ENCODE measurements at places on chromosomes 11 and 22.

- DNase-seq: no peak
Observed at GRCh38 chr22:46346680-46347405, 11.3 kb downstream of the TRMU start.

- no peak for DNase-seq
Observed at GRCh38 chr11:126698576-126698975, 302.0 kb downstream of the KIRREL3 start.

DNA sequence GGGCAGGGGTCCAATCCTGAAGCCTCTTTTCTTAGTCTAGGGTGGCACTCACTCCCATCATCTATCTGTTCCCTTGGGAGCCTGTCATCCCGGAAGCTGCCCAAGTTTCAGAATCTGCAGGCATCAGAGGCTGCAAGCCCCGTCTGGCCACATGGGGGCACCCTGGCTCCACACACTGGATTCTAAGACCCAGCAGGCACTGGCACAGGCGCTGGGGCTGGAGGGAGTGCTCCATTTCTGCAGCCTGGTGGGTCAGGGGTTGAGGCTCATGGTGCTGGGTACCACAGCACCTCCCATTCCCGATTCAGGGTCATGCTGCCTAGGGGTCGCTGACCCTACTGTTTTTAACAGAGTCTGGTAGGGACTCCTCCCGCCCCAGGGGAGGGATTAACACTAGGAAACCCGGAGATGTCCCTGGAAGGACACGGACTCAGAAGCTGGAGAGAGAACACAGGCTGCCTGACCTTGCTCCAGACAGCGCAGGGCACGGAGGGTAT lies 243.9 kb upstream of the SYN3 start:
- DNase-seq: peak; percentile 48

GRCh38 chr22:25334162-25334490 lies 114.7 kb downstream of the CRYBB2 start:
- peak; percentile 45 for DNase-seq

GRCh38 chr22:44783091-44783490 lies 30.7 kb downstream of the ARHGAP8 start:
- DNase-seq: no peak

GRCh38 chr11:60344146-60344545 lies 17.1 kb downstream of the MS4A6E start:
- no peak for DNase-seq

DNA sequence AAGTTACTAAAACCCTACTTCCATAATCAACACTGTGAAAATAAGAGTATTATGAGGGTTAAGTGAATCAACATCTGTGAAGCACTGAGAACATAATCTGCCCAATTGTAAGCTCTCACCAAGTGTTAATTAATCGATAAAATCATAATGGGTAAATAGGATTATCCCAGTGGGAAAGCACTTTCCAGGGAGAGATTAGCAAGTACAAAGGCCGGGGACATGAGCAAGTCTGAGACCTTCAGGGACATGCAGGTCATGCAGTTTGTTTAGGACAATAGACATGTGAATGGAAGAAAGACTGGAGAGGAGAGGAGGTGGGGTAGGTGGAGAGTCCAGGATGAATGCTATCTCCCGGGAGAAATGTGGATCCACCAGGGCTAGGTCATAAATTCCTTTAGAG lies 57.8 kb upstream of the FIBIN start:
- no peak for DNase-seq

DNA sequence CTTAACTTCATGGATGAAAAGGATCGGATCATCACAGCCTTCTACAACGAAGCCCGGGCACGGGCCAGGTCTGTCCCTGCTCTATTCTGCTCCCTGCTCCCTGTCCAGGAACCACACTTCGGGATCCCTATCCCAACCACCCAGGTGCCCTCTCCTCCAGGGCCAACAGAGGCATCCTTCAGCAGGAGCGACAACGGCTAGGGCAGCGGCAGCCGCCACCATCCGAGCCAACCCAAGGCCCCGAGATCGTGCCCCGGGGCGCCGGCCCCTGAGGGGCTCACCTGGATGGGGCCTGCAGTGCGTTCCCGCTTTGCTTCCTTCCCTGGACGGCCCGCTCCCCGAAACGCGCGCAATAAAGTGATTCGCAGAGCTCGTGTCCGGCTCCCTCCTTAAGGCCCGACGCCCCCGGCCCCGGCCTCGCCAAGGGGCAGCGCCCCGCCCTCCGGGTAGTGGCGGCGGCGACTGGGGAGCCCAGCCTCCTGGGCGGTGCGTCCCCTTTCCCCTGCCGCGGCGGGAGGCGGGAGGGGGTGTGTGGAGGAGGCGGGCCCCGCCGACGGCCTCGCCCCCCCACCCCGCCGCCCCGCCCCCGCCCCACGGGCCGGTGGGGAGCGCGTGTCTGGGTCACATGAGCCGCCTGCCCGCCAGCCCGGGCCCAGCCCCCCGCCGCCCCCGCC lies at the start of gene VEGFB:
TSS of gene VEGFB (plus strand) at position 672 of the 674 bp plus-strand sequence. CDS start 250 bp downstream, outside the sequence.
- peak; percentile 72 for DNase-seq

- no peak for DNase-seq
Observed at GRCh38 chr11:130796828-130797227, 119.5 kb downstream of the SNX19 start.

- no peak for DNase-seq
Observed at GRCh38 chr22:17880020-17880419, 105.8 kb upstream of the BID start.

- no peak for DNase-seq
Observed at GRCh38 chr11:70137383-70137782, 59.3 kb downstream of the ANO1 start.

- DNase-seq: no peak
Observed at GRCh38 chr11:109076870-109077269, 345.1 kb upstream of the C11orf87 start.

- DNase-seq: no peak
Observed at GRCh38 chr11:78039919-78040671, 17.0 kb upstream of the KCTD14 start.

DNA sequence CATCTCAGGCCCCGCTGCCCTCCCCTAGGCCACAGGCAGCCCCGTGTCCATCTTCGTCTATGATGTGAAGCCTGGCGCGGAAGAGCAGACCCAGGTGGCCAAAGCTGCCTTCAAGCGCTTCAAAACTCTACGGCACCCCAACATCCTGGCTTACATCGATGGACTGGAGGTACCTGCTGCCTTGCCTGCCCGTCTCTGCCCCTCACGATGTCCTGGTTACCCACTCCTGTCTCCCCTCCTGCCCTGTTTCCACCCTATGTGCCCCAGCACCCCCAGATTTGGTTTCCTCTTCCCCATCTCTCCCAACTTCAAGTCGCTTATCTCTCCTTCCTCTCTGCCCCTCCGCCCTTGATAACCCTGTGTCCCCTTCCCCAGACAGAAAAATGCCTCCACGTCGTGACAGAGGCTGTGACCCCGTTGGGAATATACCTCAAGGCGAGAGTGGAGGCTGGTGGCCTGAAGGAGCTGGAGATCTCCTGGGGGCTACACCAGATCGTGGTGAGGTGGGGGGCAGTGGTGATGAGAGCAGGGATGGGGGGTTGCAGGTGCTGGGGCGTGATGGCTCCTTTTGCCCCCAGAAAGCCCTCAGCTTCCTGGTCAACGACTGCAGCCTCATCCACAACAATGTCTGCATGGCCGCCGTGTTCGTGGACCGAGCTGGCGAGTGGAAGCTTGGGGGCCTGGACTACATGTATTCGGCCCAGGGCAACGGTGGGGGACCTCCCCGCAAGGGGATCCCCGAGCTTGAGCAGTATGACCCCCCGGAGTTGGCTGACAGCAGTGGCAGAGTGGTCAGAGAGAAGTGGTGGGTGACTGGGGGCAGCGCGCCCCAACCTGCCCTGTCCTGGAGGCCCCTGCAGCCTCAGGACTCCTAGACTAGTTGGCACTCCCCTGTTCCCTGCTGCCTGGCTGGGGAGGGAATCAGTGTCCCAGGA lies 930 bp downstream of the SCYL1 start:
- DNase-seq: no peak

DNA sequence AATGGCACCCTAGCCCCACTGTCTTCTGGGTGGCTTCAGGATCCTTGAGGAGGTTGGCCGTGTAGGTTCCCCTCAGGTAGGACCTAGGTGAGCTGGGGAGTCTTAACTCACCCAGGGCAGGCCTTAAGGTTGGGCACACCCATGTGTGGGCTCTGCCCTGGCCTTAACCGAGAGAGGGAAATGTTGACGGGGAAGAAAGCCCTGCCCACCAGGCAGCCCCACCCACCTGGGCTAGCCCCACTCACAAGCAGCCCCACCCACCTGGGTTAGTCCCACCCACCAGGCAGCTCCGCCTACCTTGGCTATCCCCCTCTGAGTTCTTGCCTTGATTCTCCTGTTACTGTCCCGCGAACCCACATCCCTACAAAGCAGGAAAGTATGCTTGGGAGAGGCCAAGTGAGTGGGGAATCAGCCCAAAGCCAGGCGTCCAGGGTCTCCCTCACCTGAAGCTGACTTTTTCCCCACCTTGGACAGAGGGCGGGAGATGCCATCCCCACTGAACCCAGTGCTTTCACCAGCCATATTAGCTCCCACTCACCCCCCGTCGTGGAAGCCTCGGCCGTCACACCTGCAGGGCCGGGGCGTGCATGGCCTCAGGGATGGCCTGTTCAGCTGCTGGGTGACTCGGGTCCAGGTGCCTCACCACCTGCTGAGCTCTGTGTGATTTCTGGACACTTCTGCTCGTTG lies at the start of gene MYEOV:
TSS of gene MYEOV (plus strand) at position 337 of the 687 bp plus-strand sequence. CDS start 1,200 bp downstream, outside the sequence.
- no peak for DNase-seq

DNA sequence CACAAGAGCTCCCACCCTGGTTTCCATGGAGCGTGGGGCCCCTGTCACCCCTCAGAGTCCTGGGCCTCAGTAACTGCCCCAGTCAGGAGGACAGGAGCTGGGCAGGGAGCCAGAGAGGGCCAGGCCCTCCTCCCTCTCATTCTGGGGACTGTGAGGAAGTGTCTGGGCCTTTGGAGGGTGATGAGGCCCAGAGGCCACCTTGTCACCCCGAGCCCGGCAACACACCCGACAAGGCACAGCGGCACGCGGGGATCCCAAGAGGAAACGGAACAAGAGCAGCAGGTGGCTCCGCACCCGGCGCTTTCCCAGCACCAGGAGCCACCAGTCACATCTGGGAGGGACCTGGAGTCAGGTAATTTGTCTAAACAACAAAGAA lies 72.1 kb downstream of the CELSR1 start:
- DNase-seq: no peak

DNA sequence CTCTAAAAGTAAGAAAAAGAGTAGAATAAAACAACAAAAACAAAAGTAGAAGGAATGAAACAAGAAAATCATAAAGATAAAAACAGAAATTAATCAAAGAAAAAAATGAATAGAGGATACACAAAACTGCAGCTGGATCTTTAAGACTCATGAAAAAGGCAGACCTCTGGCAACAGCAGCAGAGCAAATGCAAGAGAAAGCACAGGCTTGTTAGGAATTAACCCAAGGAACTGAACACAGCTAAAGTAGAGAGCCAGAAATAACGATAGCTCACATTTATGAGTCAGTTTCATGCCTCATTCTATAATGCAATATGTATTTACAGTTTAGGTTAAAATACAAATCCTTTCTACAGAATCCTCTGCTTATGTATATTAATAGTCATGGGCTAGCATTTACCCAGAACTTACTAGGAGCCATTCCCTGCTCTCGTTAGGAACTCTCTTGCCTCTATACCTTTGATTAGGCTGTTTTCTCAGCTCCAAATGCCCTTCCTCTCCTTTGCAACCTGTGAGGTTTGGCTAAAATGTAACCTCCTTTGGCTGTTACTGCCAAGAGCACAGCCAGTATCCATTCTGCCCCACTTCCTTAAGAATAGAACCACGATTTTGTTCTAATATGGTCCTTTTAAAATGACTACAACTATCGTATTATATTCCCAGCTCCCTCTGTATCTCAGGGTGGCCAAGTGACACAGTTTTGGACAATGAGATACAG lies 38.3 kb upstream of the NFAM1 start:
- no peak for DNase-seq

- no peak for DNase-seq
Observed at GRCh38 chr11:70845591-70846041, 406.8 kb downstream of the SHANK2 start.

- no peak for DNase-seq
Observed at GRCh38 chr11:19577976-19578619, 134.5 kb upstream of the NAV2 start.

GRCh38 chr22:37661160-37661924 lies 2.8 kb downstream of the PDXP start:
- no peak for DNase-seq

DNA sequence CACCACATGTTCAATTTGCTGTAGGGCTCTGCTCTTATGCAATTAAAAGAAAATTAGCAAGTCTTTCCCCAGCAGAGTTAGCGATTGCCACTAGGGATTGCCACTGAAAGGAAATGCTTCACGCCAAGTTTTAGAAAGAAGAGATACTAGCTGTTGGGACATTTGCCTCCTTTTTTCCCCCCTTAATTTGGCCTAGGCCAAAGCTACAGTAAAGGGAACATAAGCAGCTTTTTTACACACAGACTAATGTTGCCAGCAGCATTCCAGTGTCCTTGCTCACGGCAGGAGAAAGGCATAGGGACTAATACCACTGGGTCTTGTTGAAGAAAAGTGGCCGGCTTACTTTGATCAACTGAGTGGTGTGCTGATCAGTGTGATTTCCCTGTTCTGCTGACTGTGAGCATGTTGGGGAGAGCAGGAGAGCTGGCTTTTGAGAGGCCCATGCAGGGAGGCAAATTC lies 71.2 kb downstream of the PHF21A start:
- DNase-seq: no peak

- no peak for DNase-seq
Observed at GRCh38 chr11:33515347-33515746, 185.3 kb downstream of the C11orf91 start.

DNA sequence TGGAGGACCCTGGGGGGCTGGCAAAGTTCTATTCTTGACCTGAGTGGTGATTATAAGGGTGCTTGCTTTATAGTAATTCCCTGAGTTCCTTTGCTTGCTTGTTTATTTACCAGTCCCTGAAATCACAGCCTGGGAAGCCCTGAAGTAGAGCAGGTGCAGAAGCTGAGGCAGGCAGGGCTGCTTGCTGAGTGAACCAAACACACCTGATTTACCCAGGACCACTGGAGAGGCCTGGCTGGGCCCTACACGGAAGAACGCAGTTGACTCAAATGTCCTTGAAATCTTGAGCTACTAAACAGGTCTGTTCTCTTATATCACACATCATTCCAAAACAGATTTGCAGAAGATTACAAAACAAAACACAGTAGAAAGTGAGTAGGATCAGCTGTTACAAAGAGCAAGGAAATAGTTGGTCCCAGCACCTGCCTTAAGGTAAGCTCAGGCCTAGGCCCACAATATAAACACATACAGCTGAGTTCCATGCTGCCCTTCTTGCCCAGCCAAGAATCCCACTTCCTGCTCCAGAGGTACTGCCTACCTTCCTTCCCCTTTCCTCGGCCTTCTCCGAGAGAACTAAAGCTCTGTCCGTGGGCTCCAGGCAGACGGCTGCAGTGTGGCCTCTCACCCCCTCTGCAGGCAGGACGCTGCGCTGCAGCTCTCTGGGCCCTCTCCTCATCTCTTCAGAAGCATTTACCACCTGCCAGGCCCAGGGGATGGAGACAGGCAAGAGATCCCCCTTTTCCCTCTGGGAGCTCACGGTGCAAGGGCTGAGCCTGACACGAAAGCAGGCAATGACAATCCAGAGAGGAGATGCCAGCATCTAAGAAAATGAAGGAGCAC lies 46.1 kb upstream of the SCUBE2 start:
- peak; percentile 62 for DNase-seq

Data from stimulated activated CD4-positive, alpha-beta T cell treated with anti-CD3 and anti-CD28 coated beads, Interleukin-12 subunit alpha, Interleukin-12 subunit beta, amount 100 ng/mL, for 4 hours (primary cell).